ENCODE measurements at places on chromosomes 7 and 10. TPM values are rescaled to one million over a fixed set of nuclear protein-coding genes. Genes with fewer than 3 reads are reported as not detected.

The PCLO gene
- total RNA-seq: 2.3 TPM

DNA sequence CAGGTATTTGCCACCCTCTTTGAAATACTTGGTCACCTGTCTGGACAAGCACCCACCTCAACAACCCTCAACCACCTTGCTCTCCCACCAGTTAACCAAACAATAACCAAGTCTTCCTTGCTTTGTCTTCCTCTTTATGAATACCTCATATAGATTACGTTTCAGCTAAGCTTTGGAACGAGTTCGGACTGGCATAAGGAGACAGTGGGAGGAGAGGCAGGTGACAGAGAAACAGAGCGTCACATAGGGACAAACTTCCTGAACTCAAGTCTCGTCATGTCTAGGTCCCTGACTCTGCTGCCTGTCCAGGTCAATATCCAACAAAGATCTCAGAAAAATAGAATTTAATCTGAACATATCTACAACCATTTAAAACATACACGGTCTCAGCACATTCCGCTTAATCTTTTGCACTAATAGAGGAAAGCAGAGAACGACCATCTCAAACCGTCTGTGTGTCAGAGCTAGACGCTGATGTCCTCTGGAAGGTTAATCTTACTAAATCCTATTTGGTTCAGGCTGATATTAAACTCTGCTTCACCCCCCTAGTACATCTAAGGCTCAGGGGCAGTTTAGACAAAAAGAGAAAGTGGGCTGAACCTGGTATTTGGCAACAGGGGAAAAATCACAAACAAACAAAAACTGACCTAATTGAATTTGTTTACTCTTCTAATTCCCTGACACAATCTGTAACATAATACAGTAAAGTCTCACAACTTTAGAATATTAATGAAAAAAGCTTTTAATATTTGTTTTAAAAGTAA lies 26.4 kb upstream of the SVOPL start:
- no peak for DNase-seq

DNA sequence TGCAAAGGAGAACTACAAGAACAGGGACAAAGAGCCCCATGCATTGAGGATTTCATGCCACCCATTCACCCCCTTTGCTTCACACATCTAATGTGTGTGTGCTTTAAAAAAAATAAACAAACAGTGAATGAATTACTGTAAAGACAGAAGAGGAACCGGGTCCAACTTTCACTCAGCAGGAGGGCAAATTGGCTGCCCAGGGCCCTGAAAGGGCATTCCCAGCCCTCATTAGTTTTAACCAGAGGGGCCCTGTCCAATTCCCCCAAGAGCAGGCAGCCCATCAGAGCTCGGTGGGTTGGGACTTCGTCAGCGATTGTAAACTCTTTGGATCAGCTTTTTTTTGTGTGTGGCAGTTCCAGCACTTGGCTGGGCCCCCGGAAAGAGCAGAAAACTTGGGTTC lies 73.6 kb upstream of the PDZD8 start:
- no peak for DNase-seq

GRCh38 chr10:117537904-117538524 lies 4.5 kb upstream of the EMX2 start:
- no peak for DNase-seq

- DNase-seq: no peak
These were observed 49.4 kb downstream of the MRPL32 start for GRCh38 chr7:42981601-42982000.
